Hematopoietic multipotent progenitor cell treated with erythropoietin and hydrocortisone succinate and interleukin-3 and kit ligand, for 8 days (in vitro differentiated cells): ENCODE measurements at places on chromosomes 12 and 14.

DNA sequence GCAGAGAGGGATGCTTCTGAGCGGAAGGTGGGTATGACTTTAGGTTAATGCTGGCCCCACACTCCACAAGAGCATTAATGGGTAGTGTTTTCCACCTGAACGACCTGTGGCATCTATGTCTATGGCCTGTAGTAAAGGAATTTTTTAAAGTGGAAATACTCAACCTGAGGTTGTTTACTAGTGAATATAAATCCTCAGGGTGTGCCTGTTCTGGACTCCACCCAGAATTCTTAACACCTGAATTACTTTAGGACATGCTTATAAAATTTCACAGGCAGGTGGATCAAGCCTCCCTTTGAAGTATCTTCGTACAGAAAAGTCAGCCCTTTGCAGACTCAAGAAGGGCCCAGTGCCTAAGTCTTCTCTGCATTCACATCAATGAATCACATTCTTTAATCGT lies 196.1 kb downstream of the ESR2 start:
- no peak for DNase-seq

- DNase-seq, result no peak
Measured at GRCh38 chr14:42013559-42013958, 406.9 kb downstream of the LRFN5 start.

DNA sequence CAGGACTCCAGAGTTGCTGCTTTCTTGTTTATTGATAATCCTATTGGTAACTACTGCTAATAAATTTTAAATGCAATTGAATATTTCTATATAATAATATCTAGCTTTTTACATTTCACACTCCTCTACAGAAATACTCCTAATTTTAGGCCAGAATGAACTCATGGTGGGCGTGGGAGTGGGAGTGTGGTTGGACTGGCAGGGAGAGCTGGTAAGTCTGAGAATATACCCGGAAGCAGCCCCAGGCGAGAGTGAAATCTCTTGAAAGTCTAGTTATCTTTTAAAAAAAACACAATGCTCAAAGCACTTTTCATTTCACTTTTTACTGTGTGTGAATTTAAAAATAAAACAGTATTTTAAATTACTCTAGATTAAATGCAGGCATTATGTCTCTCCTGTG lies 4.7 kb downstream of the TMEM263 start:
- no peak for DNase-seq

GRCh38 chr12:65615118-65615517 lies 209.2 kb upstream of the HMGA2 start:
- DNase-seq, result no peak

DNA sequence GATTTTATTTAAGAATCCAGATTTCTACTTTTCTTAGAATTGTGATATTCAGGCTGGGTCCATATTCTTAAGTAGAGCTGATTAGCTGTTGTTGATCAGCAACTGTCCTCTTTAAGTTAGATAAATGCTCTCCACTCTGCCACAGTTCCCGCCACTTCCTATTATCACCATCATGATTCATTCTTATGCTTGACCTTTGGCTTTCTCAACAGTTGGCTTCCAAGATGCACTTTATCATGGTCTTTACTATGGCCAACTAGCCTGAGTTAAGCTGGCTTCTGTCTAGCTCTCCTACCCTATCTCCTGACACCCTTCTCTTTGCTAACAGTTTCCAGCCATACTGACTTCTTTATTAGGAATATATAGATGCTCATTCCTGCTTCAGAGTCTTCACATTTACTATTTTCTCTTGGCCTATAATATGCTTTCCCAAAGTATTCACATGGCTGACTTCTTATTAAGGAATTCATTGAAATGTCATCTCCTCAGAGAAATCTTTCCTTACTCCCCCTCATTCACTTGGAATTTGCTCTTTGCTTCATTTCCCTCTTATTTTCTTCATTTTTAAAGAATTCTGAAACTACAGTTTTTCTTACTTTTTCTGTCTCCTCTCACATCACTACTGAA lies 149.0 kb upstream of the IGF1 start:
- DNase-seq, result no peak

DNA sequence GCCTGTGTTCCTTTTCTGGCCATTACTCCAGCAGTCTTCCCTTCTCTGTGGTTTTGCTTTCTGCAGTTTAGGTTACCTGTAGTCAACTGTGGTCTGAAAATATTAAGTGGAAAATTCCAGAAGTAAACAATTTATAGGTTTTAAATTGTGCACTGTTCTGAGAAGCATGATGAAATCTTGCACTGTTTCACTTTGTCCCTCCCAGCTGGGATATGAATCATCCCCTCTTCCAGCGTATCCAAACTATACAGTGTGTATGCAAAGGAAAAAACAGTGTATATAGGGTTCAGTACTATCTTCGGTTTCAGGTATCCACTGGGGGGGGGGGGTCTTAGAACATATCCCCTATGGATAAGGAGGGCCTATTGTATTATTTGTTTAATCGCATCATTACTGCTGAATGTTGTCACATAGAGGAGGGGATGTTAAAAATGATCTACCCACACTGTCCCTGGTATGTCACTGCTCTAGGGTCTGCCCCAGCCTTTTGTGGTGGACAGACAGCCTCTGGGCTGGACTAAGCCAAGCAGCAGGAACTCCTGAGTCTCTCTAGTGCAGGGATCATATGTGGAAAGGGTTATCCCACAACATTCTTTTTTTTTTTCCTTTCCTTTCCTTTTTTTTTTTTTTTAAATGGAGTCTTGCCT lies 109.1 kb upstream of the MAX start:
- no peak for DNase-seq

GRCh38 chr12:103841690-103842584 lies 903 bp upstream of the NT5DC3 start:
- DNase-seq, result peak; percentile 65

GRCh38 chr14:30573966-30574365 lies 15.0 kb downstream of the G2E3 start:
- no peak for DNase-seq

DNA sequence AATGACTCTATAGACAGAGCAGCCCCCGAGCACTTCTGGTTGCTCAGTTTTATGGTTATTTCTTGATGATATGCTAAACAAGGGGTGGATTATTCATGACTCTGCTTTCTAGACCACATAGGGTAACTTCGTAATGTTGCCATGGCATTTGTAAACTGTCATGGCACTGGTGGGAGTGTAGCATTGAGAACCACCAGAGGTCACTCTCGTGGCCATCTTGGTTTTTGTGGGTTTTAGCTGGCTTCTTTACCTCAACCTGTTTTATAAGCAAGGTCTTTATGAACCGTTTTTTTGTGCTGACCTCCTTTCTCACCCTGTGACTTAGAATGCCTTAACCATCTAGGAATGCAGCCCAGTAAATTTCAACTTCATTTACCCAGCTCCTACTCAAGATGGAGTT lies 1036.2 kb upstream of the FLRT2 start:
- DNase-seq, result no peak

- DNase-seq, result no peak
Measured at GRCh38 chr14:20379743-20380142, 33.6 kb downstream of the TEP1 start.

GRCh38 chr14:71711619-71712018 lies 220.6 kb upstream of the RGS6 start:
- DNase-seq, result no peak

DNA sequence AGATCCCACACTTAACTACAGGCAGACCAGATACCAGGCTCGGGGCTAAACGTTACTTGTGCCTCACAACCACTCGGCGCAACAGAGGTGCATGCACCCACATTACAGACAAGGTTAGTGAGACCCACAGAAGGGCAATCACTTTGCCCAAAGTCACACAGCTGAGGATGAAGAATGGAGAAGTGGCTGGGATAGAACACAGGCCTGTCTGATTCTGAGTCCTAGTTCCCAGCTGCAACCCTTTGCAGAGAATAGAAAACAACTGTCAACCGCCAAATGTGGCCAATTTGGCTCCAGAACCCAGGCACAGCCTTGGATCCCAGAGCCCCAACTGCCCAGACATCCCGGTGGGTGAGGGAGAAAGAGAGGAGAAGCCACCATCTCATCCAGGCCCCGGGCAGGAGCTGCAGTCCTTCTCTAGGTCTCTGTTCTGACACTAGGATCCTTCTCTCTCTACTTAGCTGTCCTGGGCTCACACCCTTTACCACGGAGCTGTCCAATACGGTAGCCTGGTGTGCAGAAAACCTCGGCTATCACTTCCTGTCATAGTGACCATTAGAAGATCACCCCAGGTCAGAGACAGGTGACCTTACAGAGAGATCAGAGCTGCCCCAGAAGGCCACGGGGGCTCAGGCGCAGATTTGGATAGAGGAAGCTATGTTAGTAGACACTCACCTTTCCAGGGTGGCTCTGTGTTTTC lies 59.1 kb downstream of the FAM222A start:
- DNase-seq, result no peak

DNA sequence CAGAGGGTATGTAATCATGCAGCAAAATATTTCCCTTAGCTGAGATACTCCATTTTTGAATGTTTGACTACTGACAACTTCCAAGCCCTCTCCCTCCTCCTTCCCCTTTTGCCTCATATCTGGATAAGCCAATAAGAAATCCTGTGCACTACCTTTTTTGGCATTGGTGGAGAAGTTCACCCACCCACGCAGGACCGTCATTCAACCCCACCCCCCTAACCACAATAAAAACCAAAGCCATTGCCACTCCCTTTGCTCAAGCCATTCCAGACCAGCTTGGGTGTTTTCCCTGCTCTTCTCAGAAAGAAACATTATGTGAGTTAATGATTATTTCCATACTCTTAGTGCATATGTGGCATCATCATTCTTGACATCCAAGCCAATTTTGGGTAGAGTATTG lies 176.7 kb downstream of the PTPN11 start:
- no peak for DNase-seq

DNA sequence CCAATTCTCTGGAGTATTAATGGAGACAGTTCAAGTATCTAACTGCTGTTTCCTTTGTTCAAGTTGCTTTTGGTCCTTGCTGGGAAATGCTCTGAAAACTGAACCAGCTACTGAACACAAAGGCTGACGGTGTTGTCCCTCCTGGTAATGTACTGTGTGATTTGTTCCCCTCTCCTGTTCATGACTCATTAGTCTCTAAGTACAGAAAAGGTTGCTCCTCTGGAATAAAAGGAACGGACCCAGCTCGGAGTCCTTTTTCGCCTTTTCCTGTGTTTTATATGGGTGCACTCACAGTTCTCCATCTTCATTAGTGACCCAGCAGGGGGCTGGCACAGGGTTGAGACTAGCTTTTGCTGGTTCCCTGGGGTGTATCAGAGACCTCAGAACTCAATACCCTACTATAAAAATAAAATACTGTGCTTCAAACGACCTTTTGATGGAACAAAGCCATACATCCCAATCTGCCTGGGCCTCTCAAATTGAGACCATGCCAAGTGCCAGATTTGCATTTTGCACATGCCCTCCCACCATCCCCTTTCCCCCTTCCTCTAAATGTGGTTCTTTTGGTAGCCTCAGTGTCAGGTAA lies 269.7 kb downstream of the RAD51B start:
- no peak for DNase-seq

DNA sequence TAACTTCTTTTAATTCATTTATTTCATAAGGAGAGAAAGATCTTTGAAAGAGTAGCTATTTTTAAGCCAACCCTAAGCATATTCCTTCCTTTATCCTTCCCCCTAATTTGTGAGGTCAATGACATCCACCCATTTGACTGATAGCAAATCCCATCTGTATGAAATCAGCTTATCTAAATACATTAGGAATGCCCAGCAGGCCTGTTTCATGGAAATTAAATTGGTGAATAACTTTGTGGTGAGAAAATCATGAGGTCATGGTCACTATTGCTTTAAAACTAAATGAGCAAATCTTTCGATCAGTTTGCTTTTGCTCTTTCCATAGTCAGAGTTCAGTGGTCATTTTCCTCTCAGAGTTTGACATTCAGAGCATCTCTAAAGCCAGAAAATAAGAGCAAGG lies 256.6 kb downstream of the CPNE8 start:
- no peak for DNase-seq

DNA sequence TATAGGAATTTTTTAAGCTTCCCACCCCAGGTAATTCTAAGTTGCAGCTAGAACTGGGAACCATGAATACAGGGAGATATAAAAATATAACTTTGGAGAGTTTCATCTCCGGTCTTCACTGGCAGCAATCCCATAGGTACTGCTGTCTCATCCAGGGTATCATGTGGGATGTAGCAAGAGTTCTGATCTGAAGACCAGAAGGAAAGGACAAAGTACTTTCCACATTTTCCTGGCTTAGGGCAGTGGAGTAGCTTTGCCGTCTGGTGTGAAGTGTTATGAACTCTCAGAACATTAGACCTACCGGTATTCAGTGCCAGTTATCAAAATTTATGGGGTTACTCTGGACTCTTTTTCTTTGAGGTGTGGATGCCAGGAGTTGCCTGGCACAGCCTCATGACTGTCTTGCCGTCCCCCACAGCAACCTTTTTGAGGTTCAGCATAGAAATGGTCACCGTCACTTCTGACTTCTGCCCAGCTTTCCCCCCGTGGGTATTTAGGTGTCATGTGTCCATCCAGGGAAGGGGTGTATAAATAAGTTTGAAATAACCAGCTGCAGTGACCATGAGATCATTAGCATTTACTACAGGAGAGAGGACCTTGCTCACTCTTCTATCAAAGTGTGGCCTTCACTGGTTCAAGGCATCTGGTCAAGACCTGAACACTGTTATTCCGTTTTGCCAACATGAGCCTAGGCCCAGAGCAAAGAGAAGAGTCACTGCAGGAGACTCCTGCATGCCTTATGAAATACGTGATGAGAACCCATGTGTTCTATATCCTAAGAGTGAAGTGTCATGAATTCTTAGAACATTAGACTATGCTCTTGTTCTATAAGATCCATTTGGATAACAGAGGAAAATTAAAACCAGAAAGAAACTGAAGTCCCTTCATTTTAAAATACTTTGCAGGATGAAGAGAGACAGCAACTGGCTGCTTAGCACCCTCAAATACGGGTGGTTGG lies 22.2 kb downstream of the TMEM233 start:
- DNase-seq, result no peak

DNA sequence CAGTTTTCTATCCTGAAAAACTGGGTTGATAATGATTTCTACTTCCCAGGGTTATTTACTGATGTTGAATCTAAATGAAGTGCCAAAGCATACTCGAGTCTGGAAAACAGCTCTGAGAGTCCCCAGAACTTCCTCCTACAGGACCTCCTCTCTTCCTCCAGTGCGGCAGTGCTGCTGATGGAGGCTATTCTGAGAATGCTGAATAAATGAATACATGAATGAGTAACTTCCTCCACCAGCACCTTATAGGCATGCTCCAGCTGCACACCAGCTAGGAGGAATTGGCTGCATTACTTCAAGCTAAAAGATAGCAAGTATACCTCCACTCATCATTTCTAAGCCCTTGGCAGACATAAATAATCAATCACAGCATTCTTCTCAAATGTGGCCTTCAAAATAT lies 448.8 kb upstream of the CCDC196 start:
- no peak for DNase-seq

GRCh38 chr14:78705989-78706388 lies 535.8 kb downstream of the NRXN3 start:
- no peak for DNase-seq

GRCh38 chr14:60235440-60235839 lies 13.6 kb upstream of the PPM1A start:
- no peak for DNase-seq

GRCh38 chr12:106997916-106998315 lies 11.0 kb upstream of the MTERF2 start:
- no peak for DNase-seq

- peak; percentile 56 for DNase-seq
Measured at GRCh38 chr12:131830335-131830913, 2.2 kb downstream of the MMP17 start.

- no peak for DNase-seq
Measured at GRCh38 chr12:40261937-40262336, 37.1 kb downstream of the LRRK2 start.

GRCh38 chr12:40015345-40015744 lies 90.5 kb downstream of the SLC2A13 start:
- no peak for DNase-seq

GRCh38 chr14:77018785-77019184 lies 9.7 kb downstream of the IRF2BPL start:
- DNase-seq, result no peak
